ENCODE measurements at places on chromosomes 4 and X.

DNA sequence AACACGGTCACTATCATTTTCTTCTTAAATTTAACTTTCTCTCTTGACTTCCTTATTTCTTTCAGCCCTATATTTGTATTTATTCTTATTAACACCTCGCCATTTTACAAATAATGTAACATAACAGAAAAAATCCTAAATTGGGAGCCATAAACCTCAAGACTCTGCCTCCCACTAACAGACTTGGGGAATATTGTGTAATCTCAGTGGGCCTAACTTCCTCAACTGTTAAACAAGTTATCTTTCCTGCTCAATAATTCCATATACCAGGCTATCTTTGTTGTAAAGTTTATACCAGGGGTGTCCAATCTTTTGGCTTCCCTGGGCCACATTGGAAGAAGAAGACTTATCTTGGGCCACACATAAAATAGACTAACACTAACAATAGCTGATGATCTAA, 26.2 kb downstream of the PRSS12 start:
- no peak for DNase-seq

DNA sequence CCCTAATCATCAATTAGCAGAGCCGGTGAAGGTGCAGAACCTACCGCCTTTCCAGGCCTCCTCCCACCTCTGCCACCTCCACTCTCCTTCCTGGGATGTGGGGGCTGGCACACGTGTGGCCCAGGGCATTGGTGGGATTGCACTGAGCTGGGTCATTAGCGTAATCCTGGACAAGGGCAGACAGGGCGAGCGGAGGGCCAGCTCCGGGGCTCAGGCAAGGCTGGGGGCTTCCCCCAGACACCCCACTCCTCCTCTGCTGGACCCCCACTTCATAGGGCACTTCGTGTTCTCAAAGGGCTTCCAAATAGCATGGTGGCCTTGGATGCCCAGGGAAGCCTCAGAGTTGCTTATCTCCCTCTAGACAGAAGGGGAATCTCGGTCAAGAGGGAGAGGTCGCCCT, 3.3 kb upstream of the OPN1LW start:
- DNase-seq, result no peak

DNA sequence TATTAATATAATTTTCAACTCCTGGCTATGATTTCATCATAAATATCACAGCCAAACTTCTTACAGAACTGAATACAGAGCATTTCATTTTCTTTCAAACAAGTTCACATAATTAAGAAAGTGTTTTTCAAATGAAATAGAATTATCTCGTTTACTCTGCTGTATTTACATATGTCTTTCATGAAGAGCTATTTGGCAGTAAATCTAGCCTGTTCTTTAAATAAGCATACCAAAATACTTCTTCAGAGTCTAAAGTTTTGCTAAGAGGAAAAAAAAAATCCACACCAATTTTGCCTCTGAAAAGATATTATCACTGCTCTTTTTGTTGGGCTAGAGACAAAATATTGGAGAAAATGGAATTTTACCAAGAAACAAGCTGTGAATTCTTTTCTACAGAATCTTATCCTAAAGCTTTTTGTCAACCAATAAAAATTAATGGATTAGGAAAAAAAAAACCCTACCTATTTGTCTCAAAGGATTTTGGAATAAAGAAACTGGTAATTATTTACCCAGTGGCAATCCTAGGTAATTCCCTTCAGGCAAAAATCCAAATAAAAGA, 287.9 kb upstream of the NR3C2 start:
- DNase-seq, result no peak

GRCh38 chrX:11600578-11600977, 65.1 kb downstream of the ARHGAP6 start:
- no peak for DNase-seq

- DNase-seq, result no peak
These were observed 10.4 kb upstream of the DGAT2L6 start for GRCh38 chrX:70166601-70167590.
